ENCODE measurements at places on chromosomes 2 and 18.
A peak's percentile ranks its signal among the peaks of the same experiment; 100 is the strongest.

DNA sequence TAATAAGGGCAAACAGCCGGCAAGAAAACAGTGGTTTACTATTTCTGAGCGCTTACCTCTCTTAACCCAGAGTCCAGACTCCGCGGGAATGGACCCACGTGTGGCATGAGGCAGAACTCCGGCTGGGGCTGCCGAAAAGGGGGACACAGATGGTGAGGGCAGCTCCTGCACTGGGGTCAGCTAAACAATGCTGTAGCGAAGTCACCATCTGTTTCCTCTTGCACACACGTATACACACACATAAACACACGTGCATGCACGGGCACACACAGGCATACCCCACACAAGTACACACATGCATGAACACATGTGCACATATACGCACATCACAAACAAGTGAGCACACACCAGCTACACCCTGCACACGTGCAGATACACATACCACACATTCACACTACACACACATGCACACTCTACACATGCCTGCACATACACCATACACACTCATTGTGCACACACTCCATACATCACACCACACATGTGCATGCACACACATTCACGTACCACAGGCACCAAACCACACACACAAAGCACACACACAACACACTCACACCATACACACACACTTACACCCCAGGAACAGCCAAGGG, 105.9 kb upstream of the ID2 start:
- no peak for DNase-seq

- no peak for DNase-seq
These were observed 734 bp downstream of the KCNG2 start for GRCh38 chr18:79798346-79798998.

- no peak for DNase-seq
These were observed 53.1 kb downstream of the FIGN start for GRCh38 chr2:163682695-163683094.

GRCh38 chr2:202610380-202610779, 24.4 kb upstream of the FAM117B start:
- peak; percentile 35 for DNase-seq

DNA sequence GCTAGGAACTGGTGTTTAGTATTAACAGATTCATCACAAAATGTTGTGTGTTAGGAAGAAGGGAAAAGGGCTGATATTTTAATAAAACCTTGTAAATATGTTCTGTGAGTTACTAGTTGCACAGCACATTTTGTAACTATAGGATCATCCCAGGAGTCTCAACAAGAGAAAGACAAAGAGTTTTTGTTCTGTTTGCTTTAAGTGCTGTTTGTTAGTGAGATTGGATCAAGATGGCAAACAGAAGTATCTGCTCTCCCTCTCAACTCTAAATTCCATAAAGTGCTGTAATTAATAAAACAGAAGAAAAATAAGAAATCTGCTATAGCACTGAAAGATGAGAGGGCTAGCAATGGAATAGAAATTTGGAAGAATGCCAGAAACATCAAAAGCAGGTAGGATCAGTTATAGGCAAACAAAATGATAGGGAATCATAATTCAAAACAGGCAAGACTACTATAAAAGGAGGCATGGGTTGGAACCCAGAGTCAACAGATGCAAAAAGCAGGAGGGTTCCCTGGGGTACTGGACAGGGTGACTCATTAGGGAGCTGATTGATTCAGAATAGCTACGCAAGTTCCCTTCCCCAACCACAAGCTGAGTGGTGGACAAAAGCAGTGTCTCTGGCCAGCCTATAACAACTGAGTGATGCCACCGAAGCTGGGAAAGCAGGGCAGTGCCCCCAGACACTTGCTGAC, 75.8 kb downstream of the DYNC1I2 start:
- no peak for DNase-seq

- no peak for DNase-seq
These were observed 50.0 kb upstream of the PAPOLG start for GRCh38 chr2:60706021-60706420.

DNA sequence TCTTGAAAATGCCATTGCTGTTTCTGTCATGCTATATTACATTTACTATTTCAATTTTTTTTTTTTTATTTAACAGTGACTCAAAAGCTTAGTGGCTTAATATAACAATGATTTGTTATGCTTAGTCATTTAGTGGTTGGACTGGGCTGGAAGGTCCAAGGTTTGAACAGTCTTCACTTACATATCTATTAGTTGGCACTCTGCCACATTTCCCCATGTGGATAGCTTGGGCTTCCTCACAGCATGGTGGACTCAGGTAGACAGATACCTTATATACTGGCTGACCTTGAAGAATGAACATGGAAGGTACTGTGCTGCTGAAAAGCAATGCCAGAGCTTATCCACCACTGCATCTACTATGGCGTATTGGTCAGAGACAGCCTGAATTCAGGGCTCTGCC, 909.5 kb upstream of the SOX11 start:
- no peak for DNase-seq

- no peak for DNase-seq
These were observed 7.8 kb downstream of the CCDC85A start for GRCh38 chr2:56191617-56192016.

DNA sequence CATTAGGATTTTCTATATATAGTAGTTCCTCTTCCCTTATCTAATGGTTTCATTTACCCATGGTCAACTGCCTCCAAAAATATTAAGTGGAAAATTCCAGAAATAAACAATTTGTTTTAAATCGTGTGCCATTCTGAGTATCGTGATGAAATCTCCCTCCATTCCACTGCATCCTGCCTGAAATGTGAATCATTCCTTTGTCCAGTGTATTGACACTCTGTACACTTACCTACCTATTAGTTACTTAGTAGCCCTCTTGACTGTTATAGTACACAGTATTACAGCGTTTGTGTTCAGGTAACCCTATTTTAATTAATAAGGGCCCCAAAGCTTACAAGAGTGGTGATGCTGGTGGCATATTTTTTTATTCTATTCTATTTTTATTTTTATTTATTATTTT, 26.2 kb downstream of the TAF4B start:
- DNase-seq = no peak

- no peak for DNase-seq
These were observed 44.2 kb downstream of the GPR39 start for GRCh38 chr2:132460781-132461180.

DNA sequence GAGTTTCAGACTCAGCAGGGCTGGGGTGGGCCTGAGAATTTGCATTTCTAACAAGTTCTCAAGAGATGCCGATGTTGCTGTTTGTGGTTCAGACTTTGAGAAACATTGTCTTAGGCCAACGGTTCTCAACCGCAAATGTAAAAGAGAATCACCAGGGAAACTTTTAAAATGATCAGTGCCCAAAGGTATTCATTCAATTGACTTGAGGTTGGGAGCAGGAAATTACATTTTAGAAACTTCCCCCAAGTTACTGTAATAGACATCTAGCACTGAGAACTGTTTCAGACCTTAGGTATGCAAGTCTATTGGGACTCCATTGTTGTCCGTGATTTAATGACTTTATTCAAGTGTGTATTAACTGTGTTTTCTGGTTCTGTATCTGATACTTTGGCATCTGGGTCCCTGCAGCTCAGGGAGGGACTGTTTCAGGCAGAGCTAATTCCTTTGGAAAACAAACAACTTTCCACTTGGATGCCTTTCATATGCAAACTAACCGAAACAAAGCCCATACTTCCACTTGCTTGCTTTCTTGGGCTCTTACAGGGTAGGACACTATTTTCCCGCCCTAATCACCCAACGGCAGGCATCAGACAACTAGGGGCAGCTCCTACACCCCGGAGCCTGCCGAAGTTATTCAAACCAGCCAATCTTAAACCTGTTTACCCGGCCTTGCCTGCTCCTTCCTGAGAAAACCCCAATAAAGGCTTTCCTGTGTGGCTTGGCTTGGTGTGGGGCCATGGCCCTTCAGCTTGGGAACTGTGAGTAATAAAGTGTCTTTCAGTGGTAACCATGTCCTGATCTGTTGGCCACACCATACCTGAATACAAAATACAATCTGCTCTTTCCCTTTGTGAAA, 97.6 kb downstream of the POLE4 start:
- no peak for DNase-seq

DNA sequence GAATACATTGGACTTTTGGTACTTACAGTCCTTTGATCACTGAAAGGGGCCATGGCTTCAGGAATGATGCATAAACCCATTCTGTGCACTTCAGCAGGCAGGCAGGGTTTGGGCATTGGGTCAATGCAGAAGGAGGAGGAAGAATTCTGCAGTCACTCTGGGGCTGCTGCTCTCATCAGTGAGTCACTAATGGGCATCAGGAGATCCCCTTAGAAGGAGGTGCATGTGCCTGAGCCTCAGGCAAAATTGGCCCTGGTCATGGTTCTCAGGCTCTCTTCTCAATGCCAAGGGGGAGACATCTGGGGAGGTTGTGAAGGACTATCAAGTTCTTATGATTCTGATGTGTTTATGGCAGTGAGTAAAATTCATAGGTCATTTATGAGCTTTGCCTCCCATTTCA, 52.0 kb upstream of the TNP1 start:
- DNase-seq = no peak

- peak; percentile 14 for DNase-seq
These were observed 69.4 kb downstream of the TET3 start for GRCh38 chr2:74053959-74054715.

- no peak for DNase-seq
These were observed 48.1 kb upstream of the RPL31 start for GRCh38 chr2:100954044-100954420.

DNA sequence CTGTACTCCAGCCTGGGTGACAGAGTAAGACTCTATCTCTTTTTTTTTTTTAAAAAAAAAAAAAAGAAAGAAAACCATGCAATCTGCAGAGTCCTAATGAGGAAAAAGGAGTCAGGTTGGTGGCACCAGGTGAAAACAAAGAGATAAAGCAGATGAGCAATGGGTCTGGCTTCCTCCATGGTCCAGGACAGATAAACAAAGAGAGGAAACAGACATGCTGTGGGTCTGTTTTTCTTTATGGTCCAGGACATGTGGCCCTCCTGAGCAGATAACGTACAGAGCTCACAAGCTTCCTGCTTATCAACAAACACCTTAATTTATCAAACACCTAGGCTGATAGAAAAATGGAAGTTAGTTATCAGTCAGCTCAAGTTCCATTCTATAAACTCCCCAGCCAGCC, 24.4 kb upstream of the TUBB6 start:
- no peak for DNase-seq

Data from inflammatory macrophage (primary cell).